ENCODE measurements at places on chromosomes 1 and 21.

- no peak for DNase-seq
These were observed 51.2 kb upstream of the EDN2 start for GRCh38 chr1:41535716-41536115.

DNA sequence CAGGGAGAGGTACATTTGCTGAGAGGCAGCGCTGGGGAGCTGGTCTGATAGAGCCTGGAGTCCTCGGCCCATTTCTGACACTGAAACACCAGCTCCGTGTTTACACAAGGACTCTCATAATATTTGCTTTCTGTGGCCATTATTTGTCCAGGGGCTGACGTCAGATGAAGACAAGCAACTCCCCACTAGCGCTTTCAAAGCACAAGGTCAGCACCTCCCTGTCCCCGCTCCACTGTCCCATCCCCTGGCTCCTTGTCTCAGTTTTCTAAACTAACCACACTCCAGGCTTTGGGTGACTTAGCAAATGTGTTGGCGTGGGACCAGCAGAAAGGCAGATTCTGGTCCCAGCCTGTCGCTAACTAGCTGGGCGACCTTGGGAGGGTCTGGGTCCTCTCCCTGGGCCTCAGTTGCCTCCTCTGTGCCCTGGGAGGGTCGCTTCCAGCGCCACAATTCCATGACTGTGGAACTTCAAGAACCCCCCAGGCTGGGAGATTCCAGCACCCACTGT is 37.4 kb upstream of the ZBTB40 start:
- no peak for DNase-seq

DNA sequence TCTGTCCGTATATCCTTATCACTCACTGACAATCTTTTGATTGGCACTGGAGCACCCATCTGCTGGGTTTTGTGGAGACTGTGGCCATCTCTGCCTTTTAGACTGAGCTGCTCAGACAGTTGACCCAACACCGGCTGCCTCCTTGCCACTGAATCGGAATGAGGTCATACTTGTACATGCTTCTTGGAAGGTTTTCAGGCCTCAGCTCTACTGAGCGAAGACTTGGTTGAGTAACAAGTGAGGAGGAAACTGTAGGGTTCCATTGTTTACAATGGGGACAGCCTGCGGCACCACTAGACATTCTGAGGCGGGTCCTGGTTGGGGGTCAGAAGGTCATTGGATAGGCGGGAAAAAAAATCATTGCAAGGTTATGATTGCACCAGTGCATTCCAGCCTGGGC is 320.3 kb downstream of the KIF26B start:
- no peak for DNase-seq

- DNase-seq: no peak
These were observed 7.9 kb downstream of the MYOG start for GRCh38 chr1:203077956-203078355.

- DNase-seq: no peak
These were observed 299.7 kb downstream of the HMCN1 start for GRCh38 chr1:186033847-186034271.

DNA sequence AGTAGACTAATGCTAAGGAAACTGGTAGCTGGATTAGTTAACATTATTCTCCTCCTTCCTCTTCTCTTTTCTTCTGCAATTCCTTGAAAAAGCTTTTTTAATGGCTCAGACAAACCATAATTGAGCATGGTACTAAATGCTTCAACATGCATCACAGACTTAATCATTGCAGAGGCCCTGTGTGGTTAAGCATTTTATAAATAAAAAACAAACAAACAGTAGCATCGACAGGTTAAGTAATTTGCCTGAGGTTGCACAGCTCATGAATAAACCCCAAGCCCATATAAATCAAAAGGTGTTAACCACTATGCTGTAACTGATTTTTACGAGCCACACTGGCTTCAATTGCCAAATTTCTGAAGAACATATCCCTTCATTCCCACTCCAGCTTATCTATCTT is 462.1 kb downstream of the LMO4 start:
- no peak for DNase-seq

DNA sequence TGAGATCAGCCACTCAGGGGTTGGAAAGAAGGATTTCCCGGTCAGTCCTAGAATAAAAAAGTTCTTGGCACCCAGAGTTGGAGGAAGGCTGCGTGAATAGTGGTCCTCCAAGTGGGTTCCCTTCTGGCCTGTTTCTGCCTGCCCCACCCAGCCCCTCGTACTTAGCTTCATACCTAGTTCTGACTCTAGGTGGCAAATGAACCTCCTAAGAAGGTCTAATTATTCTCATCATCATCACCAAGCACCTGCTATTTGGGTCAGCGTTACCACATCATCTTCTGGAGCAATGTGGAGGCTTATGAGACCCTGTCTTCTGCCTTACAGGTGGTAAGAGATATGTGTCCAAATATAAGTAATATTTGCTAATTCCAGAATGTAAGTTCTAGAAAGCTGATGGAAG is 35.9 kb upstream of the NFASC start:
- DNase-seq: no peak

DNA sequence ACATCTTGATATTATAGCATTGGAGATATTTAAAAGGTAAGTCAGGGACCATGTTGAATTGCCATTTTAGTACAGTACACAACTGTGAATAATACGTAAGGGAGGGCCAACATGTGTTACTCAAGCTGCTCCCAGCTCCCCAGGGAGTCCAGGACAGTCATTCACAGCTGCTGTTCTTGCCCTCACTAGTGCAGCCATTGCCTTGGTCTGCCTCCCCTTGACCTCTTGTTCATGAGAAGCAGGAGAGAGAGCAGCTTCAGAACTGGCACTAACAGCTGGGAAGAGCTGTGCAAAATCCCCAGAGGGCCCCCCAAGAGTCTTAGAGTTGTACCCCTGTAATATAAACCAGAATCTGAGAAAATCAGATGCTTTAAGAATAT is 16.4 kb downstream of the TCEANC2 start:
- DNase-seq: no peak

DNA sequence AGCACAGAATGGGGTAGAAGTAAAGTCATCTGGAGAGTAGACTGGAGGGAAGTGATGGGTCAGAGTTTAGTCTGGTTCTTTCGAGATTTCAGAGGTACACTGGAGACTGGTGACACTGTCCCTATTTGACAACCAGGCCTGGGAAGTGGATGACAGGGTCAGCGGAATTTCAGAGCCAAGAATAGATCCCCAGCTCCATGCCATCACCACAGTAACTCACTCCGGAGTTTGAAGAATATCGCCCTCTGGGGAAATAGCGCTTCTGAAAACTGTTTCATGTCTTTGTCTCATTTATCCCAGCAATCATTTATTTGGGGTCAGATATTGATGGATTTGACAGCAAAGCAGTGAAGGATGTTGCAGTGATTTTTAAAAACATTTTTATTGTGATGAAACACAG is 7.6 kb upstream of the NFASC start:
- no peak for DNase-seq

DNA sequence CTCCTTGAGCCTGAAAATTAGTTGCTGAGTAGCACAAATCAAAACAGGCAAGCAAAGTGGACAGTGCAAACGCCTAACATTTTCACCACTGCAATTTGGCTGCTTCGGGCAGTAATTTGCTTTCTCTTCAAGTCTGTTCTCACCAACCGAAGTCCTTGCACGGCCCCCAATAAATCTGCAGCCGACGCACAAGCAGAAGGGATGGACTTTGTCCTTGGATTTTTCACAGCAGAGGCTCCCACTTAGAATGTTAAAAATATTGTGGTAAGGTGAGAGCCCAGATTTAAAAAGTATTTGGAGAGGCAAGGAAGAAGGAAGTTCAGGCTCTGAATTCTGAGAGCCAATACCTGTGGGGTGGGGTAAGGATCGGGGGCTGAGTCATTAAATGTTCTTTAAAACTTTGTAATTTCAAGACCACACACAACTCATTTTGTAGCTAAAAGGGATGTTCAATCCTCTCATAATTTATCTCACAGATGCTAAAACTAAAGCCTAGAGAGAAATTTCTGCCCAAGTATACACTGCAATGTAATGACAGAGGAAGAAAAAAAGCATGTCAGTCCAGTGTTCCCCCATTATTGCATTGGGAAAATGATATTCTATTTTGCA is 6.2 kb downstream of the CD247 start:
- DNase-seq: no peak

DNA sequence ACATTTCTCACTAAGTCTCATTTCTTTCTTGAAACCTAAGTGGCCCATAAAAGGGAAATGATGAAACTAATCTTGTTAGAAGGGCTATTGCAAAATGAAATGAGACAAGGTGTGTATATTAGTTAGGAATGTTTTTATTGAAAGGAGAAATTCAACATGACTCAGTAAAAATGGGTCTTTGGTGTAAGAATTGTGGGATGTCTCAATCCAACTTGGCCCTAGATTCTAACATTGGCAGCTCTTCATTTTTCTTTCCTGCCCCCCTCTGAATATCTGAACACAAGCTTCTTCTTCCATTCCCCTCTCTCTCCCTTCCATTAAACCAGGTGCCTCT is 26.8 kb upstream of the TARBP1 start:
- no peak for DNase-seq

- no peak for DNase-seq
These were observed 163.5 kb upstream of the IVNS1ABP start for GRCh38 chr1:185480545-185480944.

GRCh38 chr1:101221945-101222429 is 14.8 kb upstream of the S1PR1 start:
- no peak for DNase-seq

DNA sequence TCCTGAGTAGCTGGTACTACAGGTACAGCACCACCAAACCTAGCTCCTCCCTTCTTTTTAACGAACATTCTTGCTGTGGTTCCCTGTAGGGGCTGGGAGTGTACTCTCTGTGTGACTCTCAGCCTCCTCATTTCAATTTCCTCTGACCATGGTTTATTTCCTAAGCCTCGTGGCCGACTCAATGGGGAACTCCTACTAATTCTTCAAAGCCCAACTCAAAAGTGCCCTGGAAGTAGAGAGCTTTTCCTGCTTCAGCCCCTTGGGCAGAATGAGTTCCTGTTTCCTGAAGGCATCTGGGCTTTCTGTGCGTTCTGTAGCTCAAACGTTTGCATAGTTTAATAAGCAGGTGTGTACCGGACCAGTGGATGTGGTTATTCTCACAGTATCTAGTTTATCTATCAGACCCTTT is 70.9 kb upstream of the ACOT11 start:
- DNase-seq: no peak

DNA sequence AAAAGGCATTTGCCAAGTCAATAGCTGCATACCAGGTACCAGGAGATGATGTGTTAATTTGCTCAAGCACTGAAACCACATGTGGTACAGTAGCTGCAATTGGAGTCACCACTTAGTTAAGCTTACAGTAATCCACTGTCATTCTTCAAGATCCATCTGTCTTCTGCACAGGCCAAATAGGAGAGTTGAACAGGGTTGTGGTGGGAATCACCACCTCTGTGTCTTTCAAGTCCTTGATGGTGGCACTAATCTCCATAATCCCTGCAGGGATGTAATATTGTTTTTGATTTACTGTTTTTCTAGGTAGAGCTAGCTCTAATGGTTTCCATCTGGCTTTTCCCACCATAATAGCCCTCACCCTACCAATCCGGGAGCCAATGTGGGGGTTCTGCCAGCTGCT is 91.9 kb downstream of the FCRL5 start:
- DNase-seq: no peak

DNA sequence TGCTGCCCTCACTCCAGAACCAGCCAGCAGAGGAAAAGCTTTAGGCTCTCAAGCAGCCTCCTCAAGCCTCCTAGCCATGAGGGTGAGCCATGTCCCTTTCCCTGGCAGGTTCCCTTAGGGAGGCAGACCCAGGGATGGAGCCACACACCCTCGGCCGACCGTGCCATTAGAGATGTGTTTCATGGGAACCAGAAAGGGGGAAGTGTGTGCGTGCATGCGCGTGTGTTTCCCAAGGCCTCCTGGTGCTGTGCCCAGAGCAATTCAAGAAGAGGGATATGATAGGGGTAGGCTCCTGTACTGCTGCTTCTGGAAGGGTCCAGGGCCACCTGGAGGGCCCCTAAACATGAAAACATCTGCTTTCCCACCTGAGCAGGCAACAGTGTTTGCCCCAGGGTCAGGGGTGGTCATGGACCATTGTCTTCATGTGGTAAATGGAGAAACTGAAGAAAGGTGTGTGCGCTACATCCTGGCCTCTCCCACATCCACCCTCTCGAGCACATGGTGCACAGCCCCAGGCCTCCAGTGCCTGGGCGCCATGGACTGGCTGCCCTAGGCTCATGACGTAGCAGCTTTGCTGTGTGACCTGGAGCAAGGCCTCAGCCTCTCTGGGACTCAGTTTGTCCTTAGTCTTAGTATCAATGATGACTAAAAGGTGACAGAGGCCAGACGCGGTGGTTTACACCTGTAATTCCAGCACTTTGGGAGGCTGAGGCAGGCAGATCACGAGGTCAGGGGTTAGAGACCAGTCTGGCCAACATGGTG is 48.1 kb downstream of the SYF2 start:
- no peak for DNase-seq

GRCh38 chr1:26771643-26772321 is 16.0 kb upstream of the PIGV start:
- DNase-seq: no peak

DNA sequence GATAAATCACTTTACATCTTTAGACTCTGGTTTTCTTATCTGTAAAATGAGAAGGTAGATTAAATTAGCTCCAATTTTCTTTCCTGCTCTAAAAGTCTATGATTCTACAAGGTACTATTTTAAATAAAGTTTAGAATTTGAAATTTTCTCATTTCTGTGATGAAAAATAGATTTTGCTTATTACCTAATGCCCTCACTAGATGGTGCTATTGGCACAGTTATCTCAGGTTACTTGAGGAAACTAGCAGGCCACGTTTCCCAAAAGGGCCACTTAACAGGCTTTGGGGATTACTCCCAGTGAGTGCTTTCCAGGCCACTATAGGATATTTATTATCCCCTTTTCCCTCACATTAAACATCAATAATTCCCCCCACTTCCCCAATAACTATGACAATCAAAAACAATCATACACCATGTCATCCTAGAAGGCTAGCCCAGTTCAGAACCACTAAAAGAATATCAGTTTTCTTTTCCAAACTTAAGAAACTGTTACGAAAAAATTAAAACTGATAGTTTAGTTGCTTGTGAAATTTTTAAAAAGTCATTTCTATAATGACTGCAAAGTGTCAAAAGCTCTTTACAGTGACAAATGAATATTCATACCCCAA is 30.6 kb downstream of the OMA1 start:
- DNase-seq: no peak

DNA sequence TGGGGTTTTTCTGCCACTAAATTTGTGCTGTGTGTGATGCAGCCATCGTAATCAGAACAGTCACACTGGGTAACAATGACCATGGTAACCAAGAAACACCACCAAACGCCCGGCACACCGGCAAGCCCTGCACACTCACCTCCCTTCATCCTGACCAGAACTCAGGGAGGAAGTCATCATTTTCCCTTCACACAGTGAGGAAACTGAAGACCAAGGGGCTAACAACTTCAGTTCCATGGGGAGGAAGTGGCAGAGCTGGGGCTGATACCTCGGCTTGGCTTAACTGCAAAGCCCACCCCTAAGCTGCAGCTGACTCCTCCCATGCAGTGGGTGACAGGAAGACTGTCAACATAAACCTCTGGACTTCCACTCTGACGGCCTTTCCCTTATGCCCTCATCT is 69.3 kb upstream of the BCAR3 start:
- no peak for DNase-seq

- DNase-seq: no peak
These were observed 49.9 kb upstream of the GUCA2A start for GRCh38 chr1:42214447-42214871.
